ENCODE measurements at places on chromosomes 7 and 10. TPM values are rescaled to one million over a fixed set of nuclear protein-coding genes. Genes with fewer than 3 reads are reported as not detected.
A peak's percentile ranks its signal among the peaks of the same experiment; 100 is the strongest.

- no peak overlapping the region for H3K27ac ChIP-seq
- no peaks in the 10 kb centered on the region for H3K27me3 ChIP-seq
- no peak for DNase-seq
- no peak overlapping the region for H3K4me3 ChIP-seq
Measured at GRCh38 chr10:125002423-125003145, 60.7 kb downstream of the ZRANB1 start.

- no peaks in the 10 kb centered on the region for H3K4me1 ChIP-seq
- H3K27ac ChIP-seq: no peak overlapping the region
- no peaks in the 10 kb centered on the region for H3K27me3 ChIP-seq
- no peak for DNase-seq
- H3K36me3 ChIP-seq: no peaks in the 10 kb centered on the region
- no peak overlapping the region for H3K4me3 ChIP-seq
Measured at GRCh38 chr7:139538881-139539635, 15.6 kb downstream of the CLEC2L start.

DNA sequence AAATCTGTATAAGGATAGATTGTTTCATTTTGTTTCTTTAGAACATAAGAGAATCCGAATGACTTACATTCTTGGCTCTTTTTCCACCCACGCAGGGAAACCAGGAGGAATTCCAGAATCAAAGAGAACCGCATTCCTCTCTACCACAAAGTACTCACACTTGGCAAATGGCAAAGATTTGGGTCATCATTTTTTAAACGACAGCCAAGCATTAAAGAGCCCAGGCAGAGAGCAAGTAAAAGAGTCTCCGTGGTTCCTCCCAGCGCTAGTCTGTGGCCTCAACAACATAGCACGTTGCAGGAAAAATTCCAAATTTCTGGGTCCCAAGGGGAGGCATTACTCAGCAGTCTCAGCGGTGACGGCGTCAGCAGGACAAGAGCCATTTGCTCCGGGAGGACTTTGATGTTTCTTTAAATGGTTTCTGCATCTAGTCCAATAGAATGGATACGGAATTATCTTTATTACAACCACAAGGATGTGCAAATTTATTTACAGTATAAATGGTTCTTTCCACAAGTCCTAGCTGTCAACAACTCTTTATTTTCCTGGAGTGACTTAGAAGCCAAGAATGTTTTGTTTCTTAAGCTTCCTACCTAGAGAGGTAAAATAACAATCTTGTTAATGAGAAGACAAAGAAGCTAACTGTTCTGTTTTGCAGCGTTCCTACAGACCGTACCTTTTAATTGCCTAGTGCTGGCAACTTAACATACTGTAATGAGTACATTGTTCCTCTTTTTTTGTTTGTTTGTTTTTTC lies 232.5 kb downstream of the SKIDA1 start:
- no peak overlapping the region for H3K4me3 ChIP-seq
- peaks cover 25% of the 10 kb centered on the region for H3K27me3 ChIP-seq
- no peak overlapping the region for H3K27ac ChIP-seq
- no peak for DNase-seq
- peaks cover 9% of the 10 kb centered on the region for H3K4me1 ChIP-seq

GRCh38 chr7:82435769-82436168 lies 7.8 kb downstream of the CACNA2D1 start:
- no peaks in the 10 kb centered on the region for H3K36me3 ChIP-seq
- H3K27ac ChIP-seq: no peak overlapping the region
- DNase-seq: no peak
- peaks cover 10% of the 10 kb centered on the region for H3K27me3 ChIP-seq

- H3K27ac ChIP-seq: no peak overlapping the region
- H3K36me3 ChIP-seq: no peaks in the 10 kb centered on the region
- H3K27me3 ChIP-seq: no peaks in the 10 kb centered on the region
- DNase-seq: peak; percentile 45
Measured at GRCh38 chr7:74615933-74616780, 41.4 kb upstream of the GTF2I start.

GRCh38 chr7:145219461-145219860 lies 383.6 kb upstream of the TPK1 start:
- no peaks in the 10 kb centered on the region for H3K4me1 ChIP-seq
- no peak overlapping the region for H3K27ac ChIP-seq
- no peak for DNase-seq
- H3K4me3 ChIP-seq: no peak overlapping the region

- H3K36me3 ChIP-seq: no peaks in the 10 kb centered on the region
- no peak overlapping the region for H3K27ac ChIP-seq
Measured at GRCh38 chr10:48445932-48446331, 139.5 kb downstream of the MAPK8 start.

DNA sequence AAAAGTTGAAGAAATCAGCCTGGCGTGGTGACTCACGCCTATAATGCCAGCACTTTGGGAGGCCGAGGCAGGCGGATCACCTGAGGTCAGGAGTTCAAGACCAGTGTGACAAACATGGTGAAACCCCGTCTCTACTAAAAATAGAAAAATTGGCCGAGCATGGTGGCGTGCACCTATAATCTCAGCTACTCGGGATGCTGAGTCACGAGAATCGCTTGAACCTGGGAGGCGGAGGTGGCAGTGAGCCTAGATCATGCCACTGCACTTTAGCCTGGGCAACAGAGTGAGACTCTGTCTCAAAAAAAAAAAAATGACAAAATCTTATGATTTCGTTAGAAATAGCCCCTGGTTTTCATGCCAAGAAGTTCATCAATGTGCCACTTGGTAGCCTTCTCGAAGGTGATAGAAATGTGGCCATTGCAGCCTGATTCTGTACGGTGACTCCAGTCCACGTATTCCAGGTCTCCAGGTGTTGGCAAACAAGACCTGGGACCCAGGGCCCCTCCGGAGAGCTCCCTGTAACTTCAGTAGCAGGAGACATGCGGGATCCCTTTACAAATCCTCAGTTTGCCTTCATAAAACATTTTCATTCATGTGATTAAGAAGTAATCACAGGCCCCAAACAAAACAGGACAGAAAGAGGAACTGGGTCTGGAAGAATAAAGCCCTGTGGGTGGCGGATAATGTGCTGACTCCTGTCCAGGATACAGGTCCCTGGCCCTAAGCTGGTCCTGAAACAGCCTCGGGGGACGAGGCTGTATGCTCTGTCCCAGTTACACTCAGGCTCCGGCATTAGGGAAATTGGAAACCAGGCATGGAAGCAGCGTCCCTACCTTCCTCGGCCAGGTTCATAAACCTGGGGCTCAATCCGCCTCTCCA lies 207.3 kb upstream of the SH2B2 start:
- no peak for DNase-seq
- no peaks in the 10 kb centered on the region for H3K4me1 ChIP-seq
- no peak overlapping the region for H3K4me3 ChIP-seq
- H3K27ac ChIP-seq: no peak overlapping the region

FAM241B gene
- 12.3 TPM for total RNA-seq

ARMC3 gene
- not detected for total RNA-seq

SMO gene
- total RNA-seq: 0.20 TPM

AP1S1 gene
- total RNA-seq: 43.5 TPM

BLNK gene
- total RNA-seq: not detected
